ENCODE measurements at places on chromosomes 1 and 21.

DNA sequence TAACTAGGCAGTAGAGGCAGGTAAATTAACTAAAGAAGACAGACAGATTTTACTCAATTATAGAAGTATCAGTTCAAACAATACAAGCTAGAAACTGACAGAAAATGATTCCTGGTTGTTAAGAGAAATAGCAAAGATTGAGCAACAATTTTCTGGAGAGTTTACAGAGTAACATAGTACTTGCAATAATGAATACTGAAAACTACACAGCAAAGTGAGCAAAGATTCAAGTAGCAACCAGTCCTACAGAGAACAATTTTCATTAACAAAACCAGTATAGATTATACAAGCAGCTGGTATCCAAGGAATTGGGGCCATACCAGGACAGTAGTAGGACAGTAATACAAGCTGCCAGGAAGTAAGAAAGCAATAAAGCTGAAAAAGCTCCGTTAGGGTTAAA lies 37.6 kb downstream of the EYA3 start:
- no peak for DNase-seq

DNA sequence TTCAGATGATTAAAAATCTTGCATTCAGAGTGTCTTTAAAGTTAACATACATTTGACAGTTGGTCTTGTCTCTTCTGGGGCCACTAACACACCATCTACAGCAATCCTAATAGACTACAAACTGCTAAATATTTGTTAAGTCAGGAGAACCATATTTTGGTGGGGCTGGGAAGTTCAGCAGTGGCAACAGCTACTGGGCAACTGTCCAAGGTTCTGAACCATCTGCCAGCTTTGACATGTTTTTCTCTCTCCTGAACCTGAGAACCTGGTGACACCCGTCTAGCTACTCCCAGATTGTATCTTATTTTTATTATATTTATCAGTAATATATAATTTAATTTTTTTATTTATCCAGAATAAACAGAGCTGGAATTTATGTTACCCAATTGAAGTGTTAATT lies 199.0 kb upstream of the DPYD start:
- DNase-seq: no peak

GRCh38 chr1:57468641-57469523 lies 45.0 kb upstream of the DAB1 start:
- no peak for DNase-seq

DNA sequence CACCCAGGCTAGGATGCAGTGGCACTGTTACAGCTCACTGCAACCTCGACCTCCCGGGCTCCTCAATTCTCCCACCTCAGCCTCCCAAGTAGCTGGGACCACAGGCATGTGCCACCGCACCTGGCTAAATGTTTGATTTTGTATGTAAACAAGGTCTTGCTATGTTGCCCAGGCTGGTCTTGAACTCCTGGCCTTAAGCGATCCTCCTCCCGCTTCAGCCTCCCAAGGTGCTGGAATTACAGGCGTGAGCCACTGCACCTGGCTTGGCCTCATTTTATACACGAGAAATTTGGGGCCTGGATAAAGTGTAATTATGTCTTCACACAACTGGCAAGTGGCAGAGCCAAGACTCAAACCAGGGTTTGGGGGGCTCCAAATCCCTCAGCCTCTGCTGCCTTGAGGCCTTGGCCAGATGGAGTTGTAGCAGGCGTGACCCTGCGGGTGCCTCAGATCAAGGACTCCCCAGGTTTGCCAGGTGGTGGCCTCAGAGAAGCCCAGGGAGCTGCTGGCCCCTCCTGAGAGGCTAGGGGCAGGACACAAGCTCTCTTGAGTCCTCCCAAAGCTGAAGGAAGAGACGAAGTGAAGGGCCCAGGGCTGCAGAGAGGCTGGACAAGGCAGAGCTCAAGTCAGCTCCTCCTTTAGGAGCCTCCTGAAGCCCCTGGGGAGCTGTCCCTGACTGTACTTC lies 61.7 kb downstream of the MDM4 start:
- no peak for DNase-seq

DNA sequence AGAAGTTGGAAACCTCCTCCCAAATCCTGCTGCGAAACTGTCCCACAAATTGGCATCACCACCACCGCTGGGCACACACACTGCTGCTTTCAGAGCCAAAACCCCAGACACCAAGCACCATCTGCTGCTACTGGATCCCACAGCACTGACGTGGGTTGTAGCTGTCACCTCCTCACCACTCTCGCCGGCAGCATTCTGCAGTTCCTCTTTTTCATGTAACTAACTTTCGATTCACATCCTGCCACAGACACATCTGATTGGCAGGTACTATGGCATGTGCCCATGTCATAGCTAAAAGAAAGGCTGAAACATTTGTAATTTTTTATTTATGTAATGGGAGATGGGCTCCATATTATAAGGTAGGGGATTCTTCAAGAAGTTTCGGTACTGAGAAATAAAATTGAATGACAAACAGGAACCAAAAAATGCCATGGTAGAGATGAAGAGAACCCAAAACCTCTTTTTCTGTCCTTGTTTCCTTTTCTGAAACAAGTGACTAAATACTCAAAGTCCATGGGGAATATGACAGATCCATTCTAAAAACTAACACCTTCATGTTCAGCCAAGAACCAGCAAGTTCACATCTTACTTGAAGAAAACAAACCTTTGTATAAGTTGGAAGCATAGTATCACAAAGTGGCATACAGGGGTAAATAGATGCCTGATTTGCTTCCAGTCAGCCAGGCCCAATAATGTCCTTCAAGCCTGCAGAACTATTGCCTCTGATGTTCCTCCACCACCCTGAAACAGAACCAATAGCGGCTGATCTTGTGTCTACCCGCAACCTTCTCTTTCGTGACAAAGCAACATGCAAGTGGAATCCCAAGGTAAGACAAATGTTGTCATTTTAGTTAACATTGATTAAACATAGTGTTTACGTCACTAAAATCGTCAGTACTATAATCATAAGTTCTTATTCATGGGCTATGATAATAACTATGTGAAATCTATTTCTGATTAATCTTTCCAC lies 26.6 kb upstream of the RGS13 start:
- DNase-seq: no peak

- no peak for DNase-seq
Measured at GRCh38 chr1:166859597-166859996, 16.5 kb downstream of the TADA1 start.

DNA sequence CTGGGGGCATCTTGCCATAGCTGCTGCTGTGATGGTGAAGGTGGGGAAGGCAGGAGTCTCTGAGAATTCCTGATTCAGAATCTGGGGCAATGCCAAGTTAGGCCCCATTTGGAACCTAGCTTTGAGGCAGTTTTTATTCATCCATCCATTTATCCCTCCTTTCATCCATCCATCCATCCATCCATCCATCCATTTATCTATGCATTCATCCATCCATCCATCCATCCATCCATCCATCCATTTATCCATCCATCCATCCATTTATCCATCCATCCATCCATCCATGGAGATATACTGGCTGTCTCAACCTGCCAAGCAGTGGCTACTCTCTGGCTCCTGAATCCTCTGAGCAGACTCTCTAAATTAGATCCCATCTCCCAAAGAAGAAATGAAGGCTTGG lies 83.1 kb downstream of the PRDM16 start:
- DNase-seq: no peak

DNA sequence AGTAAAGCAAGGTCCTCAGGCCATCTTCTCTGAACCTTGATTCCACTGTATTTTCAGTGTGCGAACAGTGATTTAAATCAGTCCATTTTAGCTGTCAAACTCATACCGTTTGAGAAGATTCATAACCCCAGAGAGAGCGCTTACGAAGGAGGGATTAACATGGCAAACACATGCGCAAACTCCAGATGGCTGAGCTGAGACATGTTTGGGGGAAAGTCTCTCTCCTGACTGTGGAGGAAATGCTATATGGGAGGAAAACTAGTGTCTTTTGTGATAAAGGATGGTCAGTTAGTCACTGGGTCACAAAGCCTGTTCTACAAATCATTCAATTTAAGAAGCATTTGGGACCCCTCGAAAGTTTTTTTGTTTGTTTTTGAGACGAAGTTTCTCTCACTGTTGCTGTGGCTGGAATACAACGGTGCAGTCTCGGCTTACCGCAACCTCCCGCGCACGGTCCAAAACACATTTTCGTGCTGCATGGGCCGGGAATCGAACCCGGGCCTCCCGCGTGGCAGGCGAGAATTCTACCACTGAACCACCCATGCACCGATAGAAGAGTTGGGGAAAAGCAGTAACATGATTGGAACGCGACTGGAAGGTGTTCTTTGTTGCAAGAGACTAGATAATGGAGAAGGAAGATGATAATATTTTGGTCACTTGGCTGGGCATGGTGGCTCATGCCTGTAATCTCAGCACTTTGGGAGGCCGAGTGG lies 58.4 kb upstream of the CXADR start:
- peak; percentile 99 for DNase-seq

- DNase-seq: no peak
Measured at GRCh38 chr1:241606544-241606943, 33.6 kb downstream of the CHML start.
